ENCODE measurements at places on chromosomes 1 and 21.

DNA sequence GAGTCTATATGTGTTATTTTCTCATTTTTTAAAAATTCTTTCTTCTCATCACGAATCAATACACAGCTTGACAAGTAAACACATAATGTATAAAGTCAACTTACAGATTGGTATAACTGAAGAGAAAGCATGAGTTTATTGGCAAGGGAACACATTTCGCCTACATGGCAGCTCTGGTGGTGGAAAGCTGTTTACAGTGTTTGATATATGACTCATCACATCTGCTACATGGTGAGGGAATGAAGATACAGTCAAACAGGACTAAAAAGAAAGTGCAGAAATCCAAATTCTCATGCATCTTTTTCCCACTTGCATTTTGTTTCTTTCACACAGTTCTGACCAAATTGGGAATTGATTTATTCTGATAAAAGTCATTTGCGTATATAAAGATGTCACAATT lies 122.2 kb upstream of the ADGRL4 start:
- no peak for DNase-seq

DNA sequence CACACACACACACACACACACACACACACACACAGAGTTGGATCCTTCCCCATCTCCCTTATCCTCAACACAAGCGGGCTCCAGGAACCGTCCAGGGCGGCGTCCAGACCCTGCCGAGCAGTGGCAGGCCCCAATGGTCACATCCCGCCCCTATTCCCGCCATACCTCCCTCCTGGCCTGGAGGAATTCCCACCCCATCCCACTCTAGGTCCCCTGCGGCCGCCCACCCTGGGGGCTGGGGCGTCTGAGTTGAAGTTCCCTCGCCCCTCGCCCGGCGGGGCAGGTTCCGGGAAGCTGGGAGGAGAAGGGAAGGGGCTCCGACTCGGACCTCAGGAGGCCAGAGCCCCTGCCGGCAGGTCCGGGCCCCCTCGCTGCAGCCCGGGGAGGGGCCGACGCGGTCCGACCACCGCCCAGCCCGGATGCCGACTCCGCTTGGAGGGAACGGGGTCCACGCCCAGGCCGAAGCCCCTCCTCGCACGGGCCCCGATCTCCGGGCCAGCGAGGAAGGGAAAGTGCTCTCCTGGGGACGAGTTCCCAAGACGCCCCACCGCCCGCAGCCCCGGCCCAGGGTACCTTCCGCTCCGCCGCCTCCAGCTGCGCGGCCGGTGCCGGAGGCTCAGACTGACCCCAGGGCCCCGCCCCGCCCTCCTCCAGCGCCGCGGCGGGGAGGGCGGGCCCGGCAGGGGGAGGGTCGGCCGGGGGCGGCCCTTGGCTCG lies at the start of gene RHOC:
Gene RHOC, minus strand, starts transcription at position 623 of the 716 bp plus-strand sequence. CDS start 3,328 bp downstream, outside the sequence.
- DNase-seq: no peak

GRCh38 chr1:200634261-200635122 lies 13.9 kb upstream of the KIF14 start:
- no peak for DNase-seq

- no peak for DNase-seq
Observed at GRCh38 chr1:207316622-207317391, 4.7 kb upstream of the CD55 start.

DNA sequence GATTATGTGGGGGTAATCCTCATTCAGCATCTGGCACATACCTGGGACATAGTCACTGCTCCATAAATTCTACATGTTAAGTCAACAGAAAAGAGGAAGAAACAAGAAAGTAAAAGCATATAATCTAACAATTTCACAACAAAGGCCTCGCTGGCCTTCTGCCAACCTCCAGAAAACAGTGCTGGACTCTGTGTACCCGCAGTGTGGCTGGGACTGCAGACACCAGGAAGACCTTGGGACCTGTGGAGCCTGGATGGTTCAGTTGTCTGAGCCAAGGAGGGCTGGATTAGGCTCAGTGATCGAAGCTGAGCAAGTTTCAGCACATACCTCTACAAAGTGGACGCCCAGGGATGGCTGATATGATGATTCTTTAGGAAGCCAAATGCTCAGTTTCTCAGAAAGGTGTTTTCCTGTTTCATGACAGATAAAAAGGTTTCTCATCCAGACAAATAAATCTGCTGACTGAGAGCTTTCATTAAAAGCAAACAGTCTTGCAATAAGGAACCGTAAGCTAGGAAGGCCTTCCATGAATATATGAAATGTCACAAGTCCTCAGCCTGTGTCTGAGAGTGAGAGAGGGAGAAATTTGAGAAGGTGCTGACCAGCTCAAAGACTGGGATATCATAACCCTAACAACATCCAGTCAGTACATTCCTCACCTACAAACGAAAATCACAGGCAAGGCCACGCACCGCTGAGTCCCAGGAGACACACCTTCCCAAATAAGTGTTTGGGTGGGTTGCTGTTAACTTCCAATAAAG lies 48.4 kb downstream of the CAPZB start:
- DNase-seq: no peak

GRCh38 chr1:63615768-63616420 lies 22.7 kb downstream of the PGM1 start:
- peak; percentile 20 for DNase-seq

GRCh38 chr1:203361945-203362719 lies 11.2 kb upstream of the FMOD start:
- no peak for DNase-seq

DNA sequence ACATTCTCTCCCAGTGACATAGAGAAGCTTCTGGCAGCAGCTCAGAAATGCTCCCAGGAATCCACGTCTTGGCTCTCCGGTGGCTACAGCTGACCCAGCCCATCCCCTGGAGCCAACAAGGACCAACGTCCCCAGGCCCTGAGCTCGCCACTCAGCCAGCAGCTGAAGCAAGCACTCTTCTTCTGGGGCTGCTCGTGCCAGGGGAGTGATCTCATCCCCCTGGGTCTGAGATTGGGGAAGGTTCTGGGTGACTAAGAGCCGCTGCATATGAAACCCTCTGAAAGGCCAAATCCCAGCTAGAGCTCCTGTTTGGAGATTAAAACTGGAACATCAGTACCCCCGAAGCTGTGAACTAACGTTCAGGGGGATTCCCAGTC lies 487.9 kb downstream of the NPHP4 start:
- DNase-seq: no peak

GRCh38 chr1:226634166-226634588 lies 85.6 kb downstream of the STUM start:
- DNase-seq: peak; percentile 64

- DNase-seq: no peak
Observed at GRCh38 chr1:184937729-184938128, 36.6 kb downstream of the NIBAN1 start.

GRCh38 chr1:101797722-101798121 lies 199.0 kb downstream of the OLFM3 start:
- no peak for DNase-seq

DNA sequence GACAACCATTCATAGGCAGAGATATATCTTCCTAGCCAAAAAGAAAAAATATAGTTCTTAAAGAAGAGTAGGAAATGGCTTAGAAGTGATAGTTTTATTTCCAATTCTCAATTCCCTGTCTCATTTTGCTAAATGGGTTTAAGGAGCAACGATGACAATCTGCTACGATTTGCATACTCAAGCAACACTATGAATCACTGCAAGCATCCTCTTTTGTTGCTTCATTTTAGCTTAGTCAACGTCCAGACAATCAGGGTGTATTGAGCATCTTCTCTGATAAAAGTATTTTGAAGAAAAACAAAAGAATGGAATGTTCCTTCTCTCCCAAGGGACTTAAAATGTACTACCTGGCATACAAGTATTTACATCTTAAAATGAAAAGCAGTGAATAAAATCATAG lies 80.6 kb downstream of the RGS7 start:
- no peak for DNase-seq
